HCT116 (cell line): ENCODE measurements at places on chromosomes 11 and 22. TPM values are rescaled to one million over a fixed set of nuclear protein-coding genes. Genes with fewer than 3 reads are reported as not detected.
A peak's percentile ranks its signal among the peaks of the same experiment; 100 is the strongest.

- peaks cover 9% of the 10 kb centered on the region for H3K36me3 ChIP-seq
- peak within 1 kb of the TSS; percentile 72 for H3K4me3 ChIP-seq
- H3K4me1 ChIP-seq = peaks cover 34% of the 10 kb centered on the region
- peak within 1 kb of the TSS; percentile 94 for H3K27ac ChIP-seq
- no peak for DNase-seq
- H3K27me3 ChIP-seq = no peaks in the 10 kb centered on the region
These were observed at the start of gene CSNK1E for GRCh38 chr22:38317122-38317994. CSNK1E (minus strand) TSS chr22:38317433; CDS start chr22:38314157, 3,276 bp downstream.

DNA sequence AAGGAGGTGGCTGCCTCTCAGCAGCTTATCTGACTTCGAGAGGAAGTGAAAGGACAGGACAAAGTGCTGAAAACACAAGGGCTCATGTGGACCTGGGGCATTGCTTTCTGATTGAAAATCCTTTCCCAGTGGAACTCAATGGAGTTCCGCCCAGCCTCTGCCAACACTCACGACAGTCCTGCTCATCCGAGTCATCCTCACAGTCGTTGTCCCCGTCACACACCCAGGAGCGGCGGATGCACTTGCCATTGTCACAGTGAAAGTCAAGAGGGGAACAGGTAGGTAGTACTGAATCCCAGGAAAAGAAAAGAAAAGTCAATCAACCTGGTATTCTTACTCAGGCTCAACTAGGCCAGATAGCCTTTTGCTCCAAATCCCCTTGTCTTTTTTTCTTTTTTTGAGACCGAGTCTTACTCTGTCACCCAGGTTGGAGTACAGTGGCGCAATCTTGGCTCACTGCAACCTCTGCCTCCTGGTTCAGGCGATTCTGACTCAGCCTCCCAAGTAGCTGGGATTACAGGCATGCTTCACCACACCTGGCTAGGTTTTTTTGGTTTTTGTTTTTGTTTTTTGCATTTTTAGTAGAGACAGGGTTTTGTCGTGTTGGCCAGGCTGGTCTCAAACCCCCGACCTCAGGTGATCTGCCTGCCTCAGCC, 18.1 kb downstream of the LRP4 start:
- no peaks in the 10 kb centered on the region for H3K27me3 ChIP-seq
- no peaks in the 10 kb centered on the region for H3K36me3 ChIP-seq
- no peak for DNase-seq

The SELENOM gene
- total RNA-seq = 65.6 TPM

- H3K36me3 ChIP-seq = no peaks in the 10 kb centered on the region
- H3K4me1 ChIP-seq = peaks cover 6% of the 10 kb centered on the region; the same call in 1 of the 2 replicates
- H3K27me3 ChIP-seq = no peaks in the 10 kb centered on the region
- DNase-seq = no peak
- H3K27ac ChIP-seq = no peak overlapping the region
These were observed 182.5 kb downstream of the CSNK2A3 start for GRCh38 chr11:11170352-11171084.

GRCh38 chr11:3745161-3745560, 52.2 kb downstream of the NUP98 start:
- H3K27me3 ChIP-seq = no peaks in the 10 kb centered on the region
- peaks cover 6% of the 10 kb centered on the region for H3K4me1 ChIP-seq
- no peak overlapping the region for H3K4me3 ChIP-seq
- no peak overlapping the region for H3K27ac ChIP-seq
- DNase-seq = no peak
- H3K36me3 ChIP-seq = peaks cover 19% of the 10 kb centered on the region

DNA sequence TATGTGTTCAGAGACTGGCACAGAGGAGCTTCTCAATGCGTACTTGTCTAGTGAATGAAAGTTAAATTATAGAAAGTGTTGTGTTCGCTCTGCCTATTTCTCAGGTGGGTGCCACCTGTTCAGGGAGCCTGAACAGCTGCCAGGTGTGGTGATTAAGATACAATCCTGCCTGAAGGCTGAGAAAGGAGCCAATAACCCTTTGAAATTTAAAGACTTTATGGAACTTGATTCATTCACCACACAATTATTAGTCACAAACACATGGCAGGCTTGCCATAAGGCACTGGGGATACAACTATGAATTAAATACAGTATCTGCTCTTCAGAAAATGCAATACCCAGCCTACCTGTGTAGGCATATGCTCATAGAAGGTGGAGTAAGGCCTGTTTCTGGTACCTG, 92.9 kb upstream of the AMOTL1 start:
- no peak overlapping the region for H3K27ac ChIP-seq
- no peak for DNase-seq
- peaks cover 10% of the 10 kb centered on the region; the same call in 1 of the 2 replicates for H3K4me1 ChIP-seq
- H3K36me3 ChIP-seq = no peaks in the 10 kb centered on the region
- no peak overlapping the region for H3K4me3 ChIP-seq

The DRD2 gene
- total RNA-seq = not detected

- peaks cover 16% of the 10 kb centered on the region for H3K4me1 ChIP-seq
- no peak overlapping the region for H3K27ac ChIP-seq
- no peak overlapping the region for H3K4me3 ChIP-seq
- no peaks in the 10 kb centered on the region for H3K27me3 ChIP-seq
- no peaks in the 10 kb centered on the region for H3K36me3 ChIP-seq
These were observed 88.8 kb upstream of the BARX2 start for GRCh38 chr11:129286813-129287212.

- H3K36me3 ChIP-seq = no peaks in the 10 kb centered on the region
- H3K4me1 ChIP-seq = no peaks in the 10 kb centered on the region
- no peak overlapping the region for H3K27ac ChIP-seq
- no peak overlapping the region for H3K4me3 ChIP-seq
- no peak for DNase-seq
These were observed 648.7 kb upstream of the CCDC179 start for GRCh38 chr11:23509023-23509422.

- H3K4me1 ChIP-seq = 0 out of 2 replicates have a peak, but pooled peaks cover 4% of the 10 kb centered on the region
- H3K27ac ChIP-seq = no peak overlapping the region
- no peak overlapping the region for H3K4me3 ChIP-seq
- DNase-seq = no peak
- H3K36me3 ChIP-seq = no peaks in the 10 kb centered on the region
These were observed 163.4 kb downstream of the INSC start for GRCh38 chr11:15278128-15278527.

The OR51E1 gene
- total RNA-seq = not detected

- DNase-seq = no peak
- no peaks in the 10 kb centered on the region for H3K36me3 ChIP-seq
- no peak overlapping the region for H3K27ac ChIP-seq
- no peaks in the 10 kb centered on the region for H3K27me3 ChIP-seq
These were observed 563.0 kb downstream of the SOX6 start for GRCh38 chr11:15793043-15793996.

- no peaks in the 10 kb centered on the region for H3K36me3 ChIP-seq
- H3K27ac ChIP-seq = no peak overlapping the region
- no peak for DNase-seq
- no peak overlapping the region for H3K4me3 ChIP-seq
- no peaks in the 10 kb centered on the region for H3K27me3 ChIP-seq
These were observed 9.9 kb downstream of the MAPK1 start for GRCh38 chr22:21857481-21857914.

- H3K36me3 ChIP-seq = no peaks in the 10 kb centered on the region
- H3K4me1 ChIP-seq = peaks cover 9% of the 10 kb centered on the region; the same call in 1 of the 2 replicates
- DNase-seq = no peak
- no peak overlapping the region for H3K27ac ChIP-seq
- H3K4me3 ChIP-seq = no peak overlapping the region
- no peaks in the 10 kb centered on the region for H3K27me3 ChIP-seq
These were observed 25.1 kb upstream of the SCGB1A1 start for GRCh38 chr11:62393735-62394134.

GRCh38 chr22:35231585-35232084, 25.7 kb upstream of the HMGXB4 start:
- peak; percentile 85 for DNase-seq
- H3K4me1 ChIP-seq = no peaks in the 10 kb centered on the region
- peak overlapping the region; percentile 28 for H3K27ac ChIP-seq
- peak overlapping the region; percentile 64 for H3K4me3 ChIP-seq
- no peaks in the 10 kb centered on the region for H3K27me3 ChIP-seq

DNA sequence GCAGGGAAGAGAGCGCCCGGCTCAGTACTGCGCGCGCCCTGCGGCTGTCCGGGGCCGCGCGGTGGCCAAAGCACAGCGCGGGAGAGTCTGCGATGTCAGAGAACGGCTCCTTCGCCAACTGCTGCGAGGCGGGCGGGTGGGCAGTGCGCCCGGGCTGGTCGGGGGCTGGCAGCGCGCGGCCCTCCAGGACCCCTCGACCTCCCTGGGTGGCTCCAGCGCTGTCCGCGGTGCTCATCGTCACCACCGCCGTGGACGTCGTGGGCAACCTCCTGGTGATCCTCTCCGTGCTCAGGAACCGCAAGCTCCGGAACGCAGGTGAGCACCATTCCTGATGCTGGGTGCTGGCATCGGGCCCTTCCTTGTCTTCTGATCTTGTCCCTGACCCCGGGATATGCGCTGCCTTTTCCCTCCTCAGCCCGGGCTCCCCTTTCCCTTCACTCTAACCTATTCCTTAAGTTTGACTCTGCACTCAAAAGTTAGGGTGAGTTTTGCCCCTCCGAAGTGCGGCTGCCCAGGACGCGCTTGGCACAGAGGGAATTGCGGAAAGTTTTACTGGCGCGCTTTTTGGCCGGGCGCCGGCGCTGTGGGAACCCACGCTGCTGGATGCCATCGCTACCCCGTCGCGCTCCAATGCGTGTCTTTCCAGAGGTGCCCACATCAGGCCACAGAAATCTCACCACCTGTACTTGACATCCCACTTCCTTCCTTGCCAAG, at the start of gene MTNR1B:
Gene MTNR1B, plus strand, starts transcription at position 18 of the 714 bp plus-strand sequence. Its CDS starts 75 bp downstream, at position 93.
- no peak for DNase-seq
- no peak within 1 kb of the TSS for H3K4me3 ChIP-seq
- H3K27me3 ChIP-seq = no peaks in the 10 kb centered on the region
- no peaks in the 10 kb centered on the region for H3K4me1 ChIP-seq
- H3K27ac ChIP-seq = no peak within 1 kb of the TSS

- H3K27me3 ChIP-seq = no peaks in the 10 kb centered on the region
- no peaks in the 10 kb centered on the region for H3K36me3 ChIP-seq
- DNase-seq = no peak
- no peak overlapping the region for H3K4me3 ChIP-seq
These were observed 6.2 kb downstream of the AMOTL1 start for GRCh38 chr11:94774345-94774744.

GRCh38 chr11:2303627-2304505, 2.1 kb downstream of the TSPAN32 start:
- no peaks in the 10 kb centered on the region for H3K4me1 ChIP-seq
- no peak for DNase-seq
- no peaks in the 10 kb centered on the region for H3K27me3 ChIP-seq

- no peaks in the 10 kb centered on the region for H3K36me3 ChIP-seq
- H3K4me3 ChIP-seq = no peak overlapping the region
- no peak for DNase-seq
- H3K27ac ChIP-seq = no peak overlapping the region
These were observed 86.0 kb downstream of the CCDC81 start for GRCh38 chr11:86460461-86461385.

GRCh38 chr11:37946155-37946766, 1348.2 kb upstream of the RAG2 start:
- no peak overlapping the region for H3K27ac ChIP-seq
- H3K4me3 ChIP-seq = no peak overlapping the region
- H3K27me3 ChIP-seq = no peaks in the 10 kb centered on the region
- DNase-seq = no peak
- H3K36me3 ChIP-seq = no peaks in the 10 kb centered on the region

DNA sequence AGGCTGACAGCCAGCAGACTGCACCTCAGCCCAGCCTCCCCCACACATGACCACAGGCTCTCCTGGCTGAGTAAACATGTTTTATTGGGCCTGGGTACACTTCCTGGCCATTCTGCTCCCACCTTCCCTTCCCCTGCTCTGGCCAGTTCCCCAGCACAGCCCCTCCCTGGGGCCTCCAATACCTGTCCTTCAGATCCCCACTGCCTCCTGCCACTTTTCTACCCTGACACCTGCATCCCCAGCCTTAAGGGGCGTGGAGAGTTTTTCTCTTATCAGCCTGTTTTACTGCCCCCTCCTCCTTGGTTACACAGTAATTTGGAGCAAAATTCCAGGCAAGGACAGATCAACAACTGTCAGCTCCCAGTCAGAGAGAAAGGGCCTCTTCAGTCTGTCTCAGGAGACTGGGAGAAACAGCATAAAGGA, at the start of gene ISX:
Gene ISX, plus strand, starts transcription at position 363 of the 423 bp plus-strand sequence. CDS start 930 bp downstream, outside the sequence.
- H3K27ac ChIP-seq = no peak within 1 kb of the TSS
- H3K4me1 ChIP-seq = peaks cover 7% of the 10 kb centered on the region
- H3K36me3 ChIP-seq = no peaks in the 10 kb centered on the region

GRCh38 chr11:65794570-65795510, 8.0 kb downstream of the OVOL1 start:
- no peak overlapping the region for H3K4me3 ChIP-seq
- no peak overlapping the region for H3K27ac ChIP-seq
- peaks cover 46% of the 10 kb centered on the region for H3K4me1 ChIP-seq
- peaks cover 12% of the 10 kb centered on the region for H3K36me3 ChIP-seq

DNA sequence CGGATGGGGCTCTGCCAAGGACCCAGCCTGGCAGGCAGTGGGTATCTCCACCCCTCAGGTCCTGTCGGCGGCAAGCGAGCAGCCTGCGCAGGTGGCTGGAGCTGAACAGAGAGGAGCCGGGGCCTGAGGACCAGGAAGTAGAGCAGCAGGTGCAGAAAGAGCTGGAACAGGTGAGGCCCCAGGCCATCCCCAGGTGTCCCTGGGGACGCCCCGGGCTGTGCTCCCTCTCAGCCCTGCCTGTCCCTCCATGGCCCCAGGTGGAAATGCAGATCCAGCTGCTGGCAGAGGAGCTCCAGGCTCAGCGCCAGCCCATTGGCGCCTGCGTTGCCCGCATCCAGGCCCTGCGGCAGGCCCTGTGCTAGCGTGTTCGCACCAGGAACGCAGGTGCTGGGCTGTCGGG, 44.0 kb downstream of the PISD start:
- no peak overlapping the region for H3K4me3 ChIP-seq
- H3K36me3 ChIP-seq = peaks cover 16% of the 10 kb centered on the region; the same call in 1 of the 2 replicates
- H3K4me1 ChIP-seq = no peaks in the 10 kb centered on the region
- no peak for DNase-seq
- peak overlapping the region; percentile 9; the same call in 1 of the 2 replicates for H3K27ac ChIP-seq

The FGF4 gene
- total RNA-seq = not detected

GRCh38 chr22:46547883-46548244, 10.4 kb upstream of the CELSR1 start:
- H3K4me1 ChIP-seq = no peaks in the 10 kb centered on the region
- no peak overlapping the region for H3K4me3 ChIP-seq
- no peaks in the 10 kb centered on the region for H3K27me3 ChIP-seq
- no peak overlapping the region for H3K27ac ChIP-seq
- no peaks in the 10 kb centered on the region for H3K36me3 ChIP-seq

The PKP3 gene
- 157 TPM for total RNA-seq

- H3K4me3 ChIP-seq = no peak overlapping the region
- no peak overlapping the region for H3K27ac ChIP-seq
- no peaks in the 10 kb centered on the region for H3K4me1 ChIP-seq
- H3K27me3 ChIP-seq = peaks cover 16% of the 10 kb centered on the region
These were observed 176.5 kb downstream of the TRPC6 start for GRCh38 chr11:101407324-101407723.

DNA sequence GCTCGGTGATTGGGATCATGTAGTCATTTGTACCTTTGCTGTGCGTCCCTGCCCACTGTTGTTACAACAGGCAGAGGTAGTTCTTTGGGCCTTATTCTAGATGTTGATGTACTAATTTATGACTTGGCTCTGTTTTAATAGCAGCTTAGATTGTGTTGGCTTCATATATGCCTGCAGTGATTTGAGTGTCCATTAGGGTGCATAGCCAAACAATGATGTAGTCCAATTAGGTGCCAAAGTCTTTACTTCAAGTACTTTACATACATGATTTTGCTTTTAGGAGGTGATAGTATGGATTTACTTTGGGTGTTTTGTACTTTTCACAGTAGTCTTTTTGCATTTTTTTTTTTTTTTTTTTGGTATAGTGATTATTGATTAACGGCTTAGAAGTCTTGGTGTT, 46.4 kb downstream of the PPP6R3 start:
- no peak overlapping the region for H3K27ac ChIP-seq
- H3K36me3 ChIP-seq = no peaks in the 10 kb centered on the region
- DNase-seq = no peak

The MFRP gene
- not detected for total RNA-seq
